GM13976 (cell line): ENCODE measurements at places on chromosomes 7 and 10.

- no peak for DNase-seq
These were observed 53.3 kb downstream of the SEMA3D start for GRCh38 chr7:85133560-85133959.

- DNase-seq: no peak
These were observed 76.8 kb upstream of the LEP start for GRCh38 chr7:128164061-128164954.

- no peak for DNase-seq
These were observed 566.6 kb downstream of the KCNMA1 start for GRCh38 chr10:77071001-77071511.

DNA sequence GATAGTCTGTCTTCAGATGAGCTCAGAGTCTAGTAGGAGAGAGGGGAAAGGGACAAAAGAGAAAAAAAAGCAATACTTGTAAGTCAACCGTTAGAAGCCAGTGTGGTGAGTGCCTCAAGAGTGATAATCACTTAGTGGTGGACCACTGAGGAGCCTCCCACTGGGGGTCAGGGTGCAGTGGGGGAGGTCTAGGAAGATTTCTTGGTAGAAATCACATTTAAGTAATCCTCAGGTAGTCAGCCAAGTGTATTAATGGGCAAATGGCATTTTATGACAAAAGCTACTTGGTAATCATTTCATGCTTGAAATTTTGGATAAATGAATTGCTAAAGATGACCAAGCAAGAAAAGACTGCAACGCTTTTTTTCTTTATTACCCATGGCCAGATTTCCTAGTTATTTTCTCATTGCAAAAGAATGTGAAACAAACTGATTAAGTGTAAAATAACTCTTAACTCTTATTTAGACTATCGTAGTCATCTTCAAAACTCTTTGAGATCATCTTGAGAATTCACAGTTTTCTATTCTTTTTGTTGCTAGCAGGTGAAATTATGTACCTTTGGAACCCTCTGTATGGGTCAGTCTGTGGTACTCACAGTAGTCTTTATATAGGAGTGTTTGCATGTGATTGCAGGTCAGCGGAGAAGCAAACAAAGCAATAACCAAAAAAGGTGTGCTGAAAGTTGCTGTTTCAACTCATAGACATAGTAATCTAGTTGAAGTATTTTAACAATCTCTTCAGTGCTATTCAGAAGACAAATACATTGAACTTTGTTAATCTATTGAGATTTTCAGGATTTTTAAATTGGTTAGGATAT, 63.9 kb downstream of the PPP1R9A start:
- DNase-seq: no peak

GRCh38 chr7:73919694-73920375, 58.9 kb downstream of the TMEM270 start:
- DNase-seq: no peak

DNA sequence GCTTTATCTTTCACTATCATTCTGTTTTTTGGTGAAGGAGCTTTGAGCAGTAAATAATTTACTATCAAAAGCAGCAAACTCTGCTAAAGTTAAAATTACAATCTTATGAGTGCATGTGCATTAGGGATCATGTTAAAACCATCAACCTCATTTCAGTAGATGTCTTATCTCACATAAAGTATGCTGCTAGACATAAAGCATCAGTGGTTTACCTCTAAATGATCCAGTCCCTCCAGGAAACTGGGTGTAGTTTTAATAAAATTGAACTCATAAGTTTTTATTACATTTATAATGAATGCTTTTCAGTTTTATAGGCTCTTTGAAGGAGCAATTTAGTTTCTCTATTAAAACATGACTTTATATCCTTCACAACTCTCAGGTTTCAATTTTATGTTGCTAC, 108.7 kb downstream of the LRRN3 start:
- no peak for DNase-seq

GRCh38 chr10:86167762-86168128, 198.8 kb downstream of the GRID1 start:
- DNase-seq: no peak
